Activated CD4-positive, alpha-beta T cell treated with anti-CD3 and anti-CD28 coated beads for 48 hours (primary cell): ENCODE measurements at places on chromosomes 7 and 10.

DNA sequence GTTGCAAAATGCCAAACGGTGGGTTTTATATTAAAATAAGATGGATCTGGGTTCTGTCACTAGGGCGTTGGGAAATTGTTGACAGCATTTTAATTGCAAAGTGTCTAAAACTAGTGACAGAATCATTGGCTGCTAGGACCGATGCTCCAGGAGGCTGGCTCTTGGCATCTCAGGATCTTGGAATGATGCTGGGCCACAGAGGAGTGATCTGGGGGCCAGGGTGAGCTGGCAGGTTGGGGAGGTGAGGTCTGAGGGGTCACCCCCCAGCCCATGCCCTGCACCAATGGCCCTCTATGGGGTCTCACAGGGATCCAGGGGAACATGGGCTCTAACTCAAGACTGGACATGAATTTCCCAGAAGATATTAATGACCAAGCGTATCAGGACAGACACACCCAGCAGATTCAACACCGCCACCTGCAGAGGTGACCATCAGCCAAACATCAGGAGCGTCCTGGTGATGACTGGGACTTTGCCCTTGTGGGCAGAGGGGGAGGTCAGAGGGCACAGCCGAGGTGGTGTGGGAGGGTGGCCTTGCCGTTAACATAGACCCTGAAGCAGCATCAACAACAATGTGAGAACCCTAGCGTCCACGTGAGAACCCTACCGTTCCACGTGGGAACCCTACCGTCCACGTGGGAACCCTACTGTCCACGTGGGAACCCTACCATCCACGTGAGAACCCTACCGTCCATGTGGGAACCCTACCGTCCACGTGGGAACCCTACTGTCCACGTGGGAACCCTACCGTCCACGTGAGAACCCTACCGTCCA, 89.0 kb upstream of the PPP2R2D start:
- DNase-seq = no peak

GRCh38 chr10:31051703-31052102, 20.0 kb upstream of the ZNF438 start:
- no peak for DNase-seq

DNA sequence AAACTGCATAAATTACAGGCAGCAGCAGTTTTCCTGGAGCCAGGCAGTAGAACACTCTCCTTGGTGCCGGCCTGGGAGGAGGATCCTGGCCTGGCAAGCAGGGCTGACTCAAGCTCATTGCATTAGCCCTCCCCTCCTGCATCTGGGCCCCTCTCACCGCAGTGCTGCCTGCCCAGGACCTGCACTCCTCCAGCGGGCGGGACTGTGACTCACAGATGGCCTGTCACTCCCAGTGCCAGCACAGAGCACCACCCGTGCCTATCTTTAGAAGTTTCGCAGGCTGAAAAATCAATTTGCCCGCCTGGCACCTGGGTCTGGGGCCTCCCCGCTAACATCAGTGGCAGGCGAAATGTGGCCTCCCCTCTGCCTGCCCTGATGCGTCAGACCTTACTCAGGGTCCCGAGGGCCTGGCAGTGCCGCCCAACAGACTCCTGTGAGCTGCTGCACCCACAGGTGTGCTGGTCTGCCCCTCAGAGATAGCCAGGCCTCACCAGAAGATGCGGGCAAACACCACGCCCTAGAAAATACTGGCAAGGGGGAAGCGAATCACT, 123.8 kb downstream of the KCNMA1 start:
- DNase-seq = no peak

GRCh38 chr7:8128449-8129317, 133.3 kb downstream of the ICA1 start:
- DNase-seq = no peak

DNA sequence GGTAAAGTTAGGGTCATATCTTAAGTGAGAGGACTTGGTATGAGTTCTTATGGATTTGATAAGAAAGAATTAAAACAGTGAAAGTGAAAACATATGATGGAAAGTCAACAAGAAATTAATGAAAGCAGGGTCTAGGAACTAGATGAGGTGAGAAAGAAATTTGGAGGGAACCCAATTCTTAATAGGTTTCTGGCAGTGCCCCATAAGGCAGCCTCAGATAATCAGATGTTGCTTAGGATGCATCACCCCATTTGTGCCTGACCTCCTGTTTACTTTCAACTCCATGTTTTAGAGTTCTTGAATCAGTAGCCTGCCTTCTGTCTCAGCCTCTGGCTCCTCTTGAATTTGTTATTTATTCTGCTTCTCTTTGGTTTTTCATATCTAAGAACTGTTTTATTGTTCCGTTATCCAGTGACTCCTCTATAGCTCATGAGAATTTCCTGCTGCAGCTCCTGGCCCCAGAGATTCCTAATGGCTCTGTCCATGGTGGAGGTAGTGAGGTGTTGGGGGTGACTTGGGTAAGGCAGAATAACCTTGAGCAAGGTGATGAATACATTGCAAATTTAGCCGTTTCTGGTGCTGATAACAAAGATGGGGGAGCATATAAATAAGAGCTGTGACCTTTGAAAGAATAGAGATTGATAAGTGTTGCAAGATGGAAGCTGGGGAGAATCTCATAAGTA, 17.6 kb downstream of the ITGB8 start:
- no peak for DNase-seq

- no peak for DNase-seq
Measured at GRCh38 chr10:69826789-69827554, 25.3 kb downstream of the COL13A1 start.

GRCh38 chr7:86600506-86601290, 43.0 kb upstream of the GRM3 start:
- DNase-seq = no peak

- DNase-seq = no peak
Measured at GRCh38 chr7:156158693-156159092, 346.4 kb upstream of the SHH start.

DNA sequence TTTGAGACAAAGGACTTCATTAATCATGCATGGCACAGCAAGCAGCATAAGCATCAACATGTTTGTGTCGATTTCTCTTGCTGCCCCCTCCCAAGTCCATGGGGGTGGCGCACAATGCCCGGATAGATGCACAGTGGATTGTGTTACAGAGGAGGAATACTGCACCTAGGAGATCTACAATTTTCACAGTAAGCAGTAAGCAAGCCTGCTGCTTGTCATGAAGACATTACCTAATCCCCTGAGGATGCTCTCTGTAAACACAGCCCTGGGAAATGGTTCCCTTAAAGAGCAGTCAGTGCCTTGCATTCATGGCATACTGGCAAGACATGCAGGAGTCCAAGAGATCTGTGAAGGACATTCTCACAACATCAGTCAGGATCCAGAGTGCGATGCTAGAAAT, 137.7 kb downstream of the ETV1 start:
- DNase-seq = no peak

GRCh38 chr10:101006593-101007098, 7.0 kb downstream of the LZTS2 start:
- no peak for DNase-seq

DNA sequence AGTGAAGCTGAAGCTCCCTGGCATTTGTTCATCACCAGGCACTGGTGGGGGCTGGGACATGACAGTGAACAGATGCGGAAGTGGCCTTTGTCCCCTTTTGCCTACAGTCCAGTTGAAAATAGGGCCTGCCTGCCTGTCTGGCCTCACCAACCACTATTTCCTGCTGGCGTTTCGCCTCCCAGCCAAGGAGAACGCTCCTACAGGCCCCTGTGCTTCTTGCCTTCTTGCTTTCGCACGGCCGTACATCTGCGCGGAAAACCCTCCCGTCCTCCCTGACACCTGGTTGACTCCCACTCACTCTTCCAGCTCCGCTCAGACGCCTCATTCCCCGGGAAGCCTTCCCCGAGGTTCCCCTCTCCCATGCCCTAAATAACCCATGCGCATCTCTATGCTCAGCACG, 317.3 kb downstream of the PRPF18 start:
- no peak for DNase-seq

DNA sequence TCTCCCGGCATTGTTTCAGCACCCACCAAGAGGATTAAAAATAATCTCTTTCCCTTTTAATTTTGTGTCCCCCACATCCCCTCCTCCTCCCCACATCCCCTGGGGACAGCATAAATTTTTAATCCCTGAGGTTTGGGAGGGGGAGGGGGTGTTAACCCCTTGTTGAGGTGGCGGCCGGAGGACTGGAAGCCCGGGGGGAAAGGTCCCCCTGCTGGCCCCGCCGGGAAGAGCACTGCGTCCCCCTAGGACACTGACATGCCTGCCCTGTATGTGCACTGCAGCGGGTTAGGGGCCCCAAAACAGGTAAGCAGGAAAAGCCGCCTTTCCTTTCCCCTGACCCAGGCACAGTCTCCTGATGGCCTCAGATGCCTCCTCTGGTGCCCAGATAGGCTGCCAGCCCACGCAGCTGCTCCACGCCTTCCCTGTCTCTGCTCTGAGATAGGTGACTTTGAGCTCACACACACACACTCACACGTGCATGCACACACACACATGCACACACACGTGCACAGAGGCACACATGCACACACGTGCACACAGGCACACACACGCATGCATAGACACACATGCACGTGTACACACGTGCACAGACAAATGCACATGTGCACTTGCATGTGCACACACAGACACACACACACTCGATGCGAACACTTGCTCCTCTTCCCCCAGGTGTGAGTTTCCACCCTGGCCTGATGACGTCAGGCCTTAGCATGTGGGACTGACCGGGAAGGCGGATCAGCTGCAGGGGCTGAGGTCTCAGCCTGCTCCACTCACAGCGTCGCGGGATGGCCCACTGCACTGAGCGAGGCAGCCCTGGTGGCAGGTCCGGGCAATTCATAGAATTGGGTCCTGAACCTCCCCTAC, 12.3 kb downstream of the CNPY1 start:
- peak; percentile 60 for DNase-seq

GRCh38 chr10:55374917-55375316, 573.9 kb upstream of the PCDH15 start:
- DNase-seq = no peak

DNA sequence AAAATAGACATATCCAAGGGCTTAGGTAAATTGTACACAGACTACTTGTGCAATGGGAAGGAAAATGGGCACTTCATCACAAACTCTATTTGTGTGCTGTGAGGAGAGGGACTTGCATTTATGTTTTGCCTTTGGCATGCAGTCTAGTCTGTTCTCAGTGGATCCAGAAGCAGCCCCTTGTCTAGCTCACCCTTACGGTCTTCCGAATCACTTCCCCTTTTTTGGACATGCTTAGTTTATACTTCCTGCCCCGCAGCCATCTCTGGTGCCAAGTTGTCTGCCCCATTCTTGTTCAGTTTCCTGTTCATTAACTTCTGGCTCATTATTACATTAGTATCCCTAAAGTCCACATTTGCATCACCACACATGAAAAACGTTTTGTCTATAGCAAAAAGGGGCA, 161.6 kb downstream of the NRCAM start:
- DNase-seq = no peak

DNA sequence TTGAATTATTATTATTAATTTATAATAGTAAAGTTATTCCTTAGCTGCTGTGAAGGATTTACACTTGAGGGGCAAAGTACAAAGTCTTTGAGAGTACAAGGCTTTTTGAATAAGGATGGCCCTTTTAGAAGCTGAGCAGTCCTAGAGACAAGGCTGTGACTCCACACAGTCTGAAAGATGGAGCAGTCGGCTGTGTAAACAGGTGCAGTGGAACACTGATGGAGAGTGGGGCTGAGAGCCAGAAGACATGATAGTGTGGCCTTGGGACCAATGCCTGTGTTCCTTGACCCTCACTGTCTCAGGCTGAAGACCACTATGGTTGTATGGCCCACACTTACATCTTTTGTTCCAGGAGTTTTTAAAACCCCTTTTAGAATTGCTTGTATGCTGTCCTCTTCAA, 311.2 kb upstream of the PHF14 start:
- no peak for DNase-seq

DNA sequence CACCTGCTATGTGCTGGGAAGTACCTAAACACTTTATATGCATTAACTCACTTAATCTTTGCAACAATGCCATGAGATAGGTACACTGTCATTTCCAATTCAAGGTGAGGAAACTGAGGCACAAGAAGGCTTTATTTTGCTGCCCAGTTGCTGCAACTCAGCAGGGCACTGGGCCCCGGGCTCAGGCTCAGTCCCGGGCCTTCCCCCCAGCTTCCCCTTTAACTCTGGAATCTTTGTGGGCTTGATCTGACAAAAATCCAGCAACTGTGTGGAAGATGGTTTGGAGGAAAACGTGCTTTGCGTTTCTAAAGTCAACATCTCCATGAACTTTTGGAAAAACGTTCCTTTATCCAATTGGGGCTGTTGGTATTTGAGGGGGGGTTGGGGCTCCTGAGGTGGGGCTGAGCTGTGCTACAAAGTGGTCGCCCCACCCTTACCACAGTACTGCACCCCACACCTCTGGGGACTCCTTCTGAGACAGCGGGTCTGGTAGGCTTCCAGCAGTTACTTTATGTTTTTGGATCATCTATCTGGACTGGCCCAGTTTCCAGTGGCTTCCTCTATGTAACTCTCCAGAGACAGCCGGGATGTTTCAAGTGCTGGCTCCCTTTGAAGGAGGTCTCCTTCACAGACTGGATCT, 40.5 kb upstream of the CAMK1D start:
- DNase-seq = no peak

DNA sequence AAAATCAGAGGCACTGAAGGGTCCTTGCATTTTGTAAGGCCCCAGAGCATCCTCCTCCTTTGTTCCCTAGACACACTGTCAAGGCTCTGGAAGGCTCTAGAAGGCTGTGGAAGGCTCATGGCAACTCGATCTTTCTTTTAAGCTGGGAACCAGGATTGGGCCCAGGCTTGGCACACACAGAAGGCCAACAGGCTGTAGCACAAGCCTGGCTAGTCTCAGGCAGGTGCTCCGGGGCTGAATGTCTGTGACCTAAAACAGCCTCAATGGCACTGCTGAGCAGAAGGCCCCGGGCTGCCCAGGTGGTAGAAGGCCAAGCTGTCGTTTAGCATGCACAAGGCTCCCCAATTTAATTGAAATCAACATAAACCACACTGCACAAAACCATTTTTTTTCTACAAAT, 55.7 kb downstream of the PRKAG2 start:
- DNase-seq = no peak

- no peak for DNase-seq
Measured at GRCh38 chr7:37414352-37414983, 34.2 kb downstream of the ELMO1 start.

- DNase-seq = no peak
Measured at GRCh38 chr10:37634351-37634880, 223.0 kb downstream of the ZNF248 start.

DNA sequence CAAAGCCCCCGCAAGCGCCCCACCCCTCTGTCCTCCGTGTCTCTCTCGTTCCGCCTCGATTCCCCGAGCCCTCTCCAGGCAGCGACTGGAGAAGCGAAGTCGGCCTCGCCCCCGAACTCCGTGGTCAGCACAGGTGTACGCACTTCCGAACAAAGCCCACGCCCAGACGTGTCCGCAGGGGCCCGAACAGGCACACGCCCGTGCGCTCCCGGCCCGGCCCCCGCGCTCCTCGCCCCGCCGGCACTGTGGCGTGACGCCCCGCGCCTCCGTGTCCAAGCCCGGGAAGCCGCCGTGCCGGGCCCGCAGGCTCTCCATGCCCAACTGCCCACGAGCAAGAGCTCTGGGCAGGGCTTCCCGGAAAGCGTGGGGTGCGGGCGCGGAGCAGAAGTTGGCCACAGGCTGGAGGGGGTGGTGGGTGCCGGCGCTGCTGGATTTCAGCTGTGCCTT, 662 bp downstream of the NRCAM start:
- peak; percentile 17 for DNase-seq

- DNase-seq = peak; percentile 77
Measured at GRCh38 chr7:151244196-151244840, 4.2 kb downstream of the SMARCD3 start.

- no peak for DNase-seq
Measured at GRCh38 chr10:59003203-59003602, 173.2 kb upstream of the PHYHIPL start.

GRCh38 chr10:64528294-64529002, 1007.2 kb downstream of the REEP3 start:
- DNase-seq = no peak

GRCh38 chr7:91512958-91513357, 248.7 kb downstream of the FZD1 start:
- DNase-seq = no peak
